NCI-H1105 treated with DMSO at 0.1 percent for 48 hours (cell line): ENCODE measurements at places on chromosomes 2 and 18.

GRCh38 chr2:198712485-198712884 is 745.3 kb downstream of the SATB2 start:
- DNase-seq = no peak

DNA sequence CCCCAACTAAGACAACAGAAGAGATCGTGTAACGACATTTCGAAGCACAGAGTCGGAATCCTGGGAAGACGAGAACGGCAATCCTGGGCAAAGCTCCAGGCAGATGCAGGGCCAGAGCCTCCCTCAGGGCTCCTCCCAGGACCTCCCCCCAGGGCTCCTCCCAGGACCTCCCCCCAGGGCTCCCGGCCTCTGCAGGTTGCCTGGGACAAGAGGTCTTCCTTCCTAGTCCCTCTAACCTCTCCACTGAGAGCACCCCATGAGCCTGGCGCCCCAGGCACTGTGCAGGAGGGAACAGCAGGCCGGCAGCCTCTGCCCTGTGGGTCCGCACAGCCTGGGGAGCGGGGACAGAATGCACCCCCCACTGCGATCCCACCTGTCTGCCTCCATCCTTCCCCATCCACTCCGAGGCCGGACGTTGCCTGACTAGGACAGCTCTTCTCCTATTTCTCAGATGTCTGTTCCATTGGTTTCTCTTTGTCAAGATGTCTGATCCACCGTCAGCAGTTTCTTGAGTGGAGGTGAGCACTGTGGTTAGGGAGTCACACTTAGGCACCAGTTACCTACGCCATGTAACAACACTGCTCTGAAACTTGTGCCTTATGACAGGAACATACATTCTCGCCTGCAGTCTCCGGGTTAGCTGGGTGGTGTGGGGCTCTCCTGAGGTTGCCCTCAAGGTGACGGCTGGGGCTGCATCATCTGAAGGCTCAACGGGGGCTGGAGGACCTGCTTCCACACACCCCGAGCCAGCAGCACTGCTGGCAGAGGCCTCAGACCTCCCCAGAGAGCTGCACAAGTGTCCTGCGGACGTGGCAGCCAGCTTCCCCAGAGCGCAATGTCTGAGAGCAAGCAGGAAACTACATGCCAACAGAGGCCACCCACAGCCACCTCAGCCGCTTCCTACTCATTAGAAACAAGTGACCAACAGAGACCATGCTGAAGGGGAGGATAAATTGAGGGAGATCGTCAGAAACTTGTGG is 28.9 kb downstream of the ADI1 start:
- DNase-seq = no peak

GRCh38 chr2:54609241-54609640 is 114.2 kb upstream of the EML6 start:
- no peak for DNase-seq

- no peak for DNase-seq
Observed at GRCh38 chr18:53752781-53753367, 471.6 kb downstream of the MBD2 start.

DNA sequence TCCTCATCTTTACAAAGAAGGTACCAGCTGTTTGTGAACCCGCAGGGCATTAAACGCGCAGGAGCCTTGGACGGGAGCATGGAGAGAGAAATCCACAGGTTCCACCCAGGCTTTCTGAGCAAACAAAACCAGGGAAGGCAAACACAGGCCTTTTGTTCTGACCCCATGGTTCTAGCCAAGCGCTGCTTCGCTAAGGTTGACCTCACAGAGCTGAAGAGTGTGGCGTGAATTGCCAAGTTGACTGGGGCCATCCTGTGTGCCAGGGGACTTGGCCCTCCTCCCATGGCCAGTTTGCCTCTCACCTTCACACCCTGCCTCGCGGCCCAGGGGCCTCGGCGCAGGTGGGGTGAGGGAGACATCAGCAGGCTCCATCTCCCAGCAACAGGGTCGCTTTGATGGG is 74.1 kb downstream of the VAPA start:
- DNase-seq = no peak

GRCh38 chr2:157871415-157871814 is 4.7 kb downstream of the ACVR1 start:
- no peak for DNase-seq

GRCh38 chr2:41294331-41294730 is 753.5 kb upstream of the PKDCC start:
- DNase-seq = no peak

DNA sequence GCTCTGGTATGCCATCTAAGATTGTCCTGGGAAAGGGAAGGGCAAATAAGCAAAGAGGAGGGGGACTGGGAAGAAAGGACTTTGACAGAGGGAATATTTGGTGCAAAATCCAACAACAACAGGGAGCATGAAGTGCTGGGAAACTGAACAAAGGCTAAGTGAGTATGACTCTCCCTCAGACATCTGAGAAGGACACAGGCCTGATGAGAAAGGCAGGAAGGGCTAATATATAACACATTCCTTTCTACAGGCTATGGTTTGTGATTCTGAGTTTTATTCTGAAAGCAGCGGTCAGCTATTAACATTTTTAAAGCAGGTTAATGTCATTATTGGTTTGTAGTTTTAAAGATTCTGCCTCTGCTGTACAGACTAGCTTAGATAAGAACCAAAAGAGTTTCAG is 1579.5 kb downstream of the LRP1B start:
- no peak for DNase-seq

GRCh38 chr2:198100346-198100745 is 296.0 kb downstream of the PLCL1 start:
- no peak for DNase-seq

DNA sequence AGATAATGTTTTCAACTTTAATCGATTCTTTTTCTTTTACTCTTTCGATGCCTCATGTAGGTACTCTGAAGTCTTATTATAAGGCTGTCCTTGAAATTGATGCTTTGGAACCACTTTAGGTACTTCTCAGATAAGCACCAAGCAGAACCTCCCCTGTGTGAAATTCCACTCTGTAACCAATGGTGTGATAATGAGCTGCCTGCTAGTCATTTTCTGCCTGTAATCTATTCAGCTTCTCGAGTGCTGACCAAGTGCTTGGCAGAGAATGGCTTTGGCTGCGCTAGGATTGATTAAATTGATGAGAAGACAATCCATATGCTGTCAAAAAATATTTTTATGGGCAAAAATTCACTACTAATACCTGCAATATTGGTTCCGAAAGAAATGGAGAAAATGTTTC is 132.1 kb upstream of the STON1 start:
- peak; percentile 90 for DNase-seq

DNA sequence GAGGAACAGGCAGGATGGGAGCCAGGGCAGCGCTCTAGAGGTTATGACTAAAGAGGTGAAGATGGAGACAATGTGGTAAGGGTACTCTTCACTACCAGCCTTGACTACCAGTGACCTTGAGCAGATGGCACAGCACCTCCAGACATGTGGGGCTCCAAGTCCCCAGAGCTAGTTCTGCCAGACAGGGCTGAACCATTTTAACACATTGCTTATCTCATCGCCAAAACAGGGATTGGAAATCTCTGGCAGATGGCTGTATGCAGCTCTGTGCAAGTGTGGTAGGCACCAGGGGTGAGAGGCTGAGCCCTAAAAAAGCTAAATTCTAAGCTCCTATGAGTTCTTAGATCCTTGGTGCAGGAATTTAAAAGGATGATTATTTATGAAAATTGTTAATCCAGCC is 41.3 kb downstream of the FSHR start:
- no peak for DNase-seq

DNA sequence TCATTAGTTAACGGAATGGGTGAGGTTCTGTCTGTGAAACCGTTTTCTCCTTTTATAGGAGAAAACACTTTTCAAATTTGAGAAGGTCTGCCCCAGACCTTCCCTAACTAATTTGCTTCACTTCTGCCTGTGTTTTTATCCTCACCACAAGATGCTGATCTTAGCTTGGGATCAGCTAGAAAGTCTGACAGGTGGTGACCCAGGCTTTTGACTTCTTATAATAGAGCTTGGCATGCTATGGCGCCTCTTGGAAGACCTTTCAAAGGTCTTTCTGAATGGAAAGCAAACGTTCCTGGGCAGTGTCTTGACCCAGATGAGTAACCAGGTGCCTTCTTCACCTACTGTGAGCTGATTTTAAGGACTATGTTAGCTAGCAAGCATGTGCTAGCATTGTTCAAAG is 91.4 kb downstream of the LYPD6 start:
- DNase-seq = no peak

- no peak for DNase-seq
Observed at GRCh38 chr2:95267458-95268210, 6.6 kb upstream of the PROM2 start.

DNA sequence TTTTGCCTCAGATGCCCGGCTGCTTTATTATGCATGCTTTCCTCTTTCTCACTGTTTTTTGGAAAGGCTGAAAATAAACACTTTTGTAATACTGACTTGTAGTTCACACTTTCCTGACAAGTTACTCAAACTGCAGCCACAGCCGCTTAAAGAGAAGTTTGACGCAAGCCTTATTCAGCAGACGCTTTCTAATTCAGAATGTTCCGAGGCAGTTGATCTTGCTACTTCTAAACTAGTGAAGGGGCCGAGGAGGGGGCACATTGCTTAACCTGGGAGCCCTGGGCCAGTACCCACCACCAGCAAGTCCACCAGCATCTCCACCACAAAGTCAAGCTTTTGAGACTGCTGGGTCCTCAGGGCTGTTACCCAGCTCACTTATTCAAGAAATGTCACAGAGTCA is 71.8 kb upstream of the SPRED2 start:
- no peak for DNase-seq
